ENCODE measurements at places on chromosomes 3 and 15.
A peak's percentile ranks its signal among the peaks of the same experiment; 100 is the strongest.

GRCh38 chr3:100184948-100185570, 70.8 kb upstream of the FILIP1L start:
- no peak for DNase-seq

- peak; percentile 66 for DNase-seq
These were observed 5.2 kb downstream of the HRH1 start for GRCh38 chr3:11159421-11159904.

DNA sequence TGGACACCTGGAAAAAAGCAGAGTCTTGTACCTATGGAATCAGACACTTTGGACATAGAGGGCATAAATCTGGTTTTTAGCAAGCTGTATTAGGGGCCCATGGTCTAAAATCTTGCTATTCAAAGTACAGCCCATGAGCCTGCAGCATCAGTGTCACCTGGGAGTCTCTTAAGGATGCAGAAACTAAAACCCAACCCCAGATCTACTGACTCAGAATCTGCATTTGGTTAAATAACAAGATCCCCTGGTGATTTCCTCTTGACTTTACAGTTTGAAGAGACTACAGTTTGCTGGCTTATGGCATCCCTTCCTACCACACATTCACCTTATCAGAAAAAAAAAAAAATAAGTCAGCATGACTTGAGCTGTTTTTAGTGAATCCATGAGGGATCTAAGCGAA, 74.9 kb upstream of the NR2F2 start:
- DNase-seq = no peak

DNA sequence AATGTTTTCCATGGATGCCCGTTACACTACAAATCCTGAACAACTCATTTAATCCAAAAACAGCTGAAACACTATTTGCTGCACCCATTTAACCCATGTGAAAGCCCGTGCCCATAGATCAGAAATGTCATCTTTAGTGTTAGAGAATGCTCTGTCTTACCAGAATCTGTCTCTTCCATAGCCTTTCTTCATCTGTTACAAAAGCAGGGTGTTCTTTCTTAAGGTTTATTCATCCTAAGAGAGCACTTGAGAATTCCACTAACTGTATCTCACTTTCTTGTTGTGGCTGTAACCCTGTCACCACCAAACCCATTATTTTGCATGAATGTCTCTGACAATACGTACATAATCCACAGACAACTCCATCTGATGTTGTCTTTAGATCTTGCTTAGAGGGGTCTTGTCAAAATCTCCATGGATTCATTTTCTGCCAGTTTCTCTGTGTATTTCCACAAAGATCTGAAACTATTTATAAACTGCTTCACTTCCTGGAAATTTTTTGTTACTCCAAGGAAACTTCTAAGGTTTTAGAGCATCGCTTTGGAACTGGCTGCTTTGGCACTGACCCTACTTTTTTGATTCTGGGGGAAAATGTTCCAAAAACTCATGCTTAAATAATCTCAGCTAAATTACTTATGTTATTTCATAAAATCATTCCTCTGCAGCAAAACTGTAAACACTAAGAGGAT, 167.8 kb upstream of the CCDC54 start:
- DNase-seq = no peak

- DNase-seq = no peak
These were observed 292.9 kb upstream of the ROBO1 start for GRCh38 chr3:80060664-80061063.

GRCh38 chr3:861721-862120, 231.1 kb upstream of the CNTN6 start:
- no peak for DNase-seq

- DNase-seq = peak; percentile 60
These were observed 63.2 kb downstream of the HCN4 start for GRCh38 chr15:73305331-73306211.

- DNase-seq = no peak
These were observed 27.3 kb downstream of the BCL2L10 start for GRCh38 chr15:52085299-52085698.

DNA sequence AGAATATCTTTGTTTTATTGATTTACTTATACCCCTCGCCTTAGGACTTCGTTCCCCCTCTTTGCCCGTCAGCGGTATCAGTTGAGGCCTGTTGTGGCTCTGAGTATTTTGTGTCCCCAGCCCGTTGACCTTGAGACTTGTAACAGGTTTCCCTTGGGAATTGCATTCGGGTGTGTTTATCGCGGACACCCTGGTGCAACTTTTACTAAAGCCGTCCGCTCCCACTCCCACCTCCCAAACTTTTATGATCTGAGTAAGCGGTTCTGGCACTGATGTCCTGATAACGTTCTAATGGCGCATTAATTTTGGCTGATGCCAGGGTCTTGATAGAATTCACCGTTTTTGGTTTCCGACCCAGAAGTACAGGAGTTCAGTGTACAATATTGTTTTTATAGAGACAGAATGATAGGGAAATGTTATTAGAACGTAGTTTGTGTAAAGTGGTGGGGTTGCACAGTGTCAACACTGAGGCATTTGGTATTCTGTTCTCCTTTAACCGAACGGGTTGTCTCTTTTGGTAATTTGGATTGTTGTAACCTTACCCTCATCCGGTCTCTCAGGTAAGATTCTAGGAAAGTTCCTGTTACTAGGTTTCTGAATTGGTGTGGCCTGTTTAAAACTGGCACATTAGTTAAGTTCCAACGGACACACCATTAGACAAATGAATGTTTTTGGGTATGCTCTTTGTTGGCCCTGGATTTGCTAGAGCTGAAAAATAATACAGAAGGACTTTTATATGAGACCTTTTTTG, 47.8 kb downstream of the OIP5 start:
- no peak for DNase-seq

DNA sequence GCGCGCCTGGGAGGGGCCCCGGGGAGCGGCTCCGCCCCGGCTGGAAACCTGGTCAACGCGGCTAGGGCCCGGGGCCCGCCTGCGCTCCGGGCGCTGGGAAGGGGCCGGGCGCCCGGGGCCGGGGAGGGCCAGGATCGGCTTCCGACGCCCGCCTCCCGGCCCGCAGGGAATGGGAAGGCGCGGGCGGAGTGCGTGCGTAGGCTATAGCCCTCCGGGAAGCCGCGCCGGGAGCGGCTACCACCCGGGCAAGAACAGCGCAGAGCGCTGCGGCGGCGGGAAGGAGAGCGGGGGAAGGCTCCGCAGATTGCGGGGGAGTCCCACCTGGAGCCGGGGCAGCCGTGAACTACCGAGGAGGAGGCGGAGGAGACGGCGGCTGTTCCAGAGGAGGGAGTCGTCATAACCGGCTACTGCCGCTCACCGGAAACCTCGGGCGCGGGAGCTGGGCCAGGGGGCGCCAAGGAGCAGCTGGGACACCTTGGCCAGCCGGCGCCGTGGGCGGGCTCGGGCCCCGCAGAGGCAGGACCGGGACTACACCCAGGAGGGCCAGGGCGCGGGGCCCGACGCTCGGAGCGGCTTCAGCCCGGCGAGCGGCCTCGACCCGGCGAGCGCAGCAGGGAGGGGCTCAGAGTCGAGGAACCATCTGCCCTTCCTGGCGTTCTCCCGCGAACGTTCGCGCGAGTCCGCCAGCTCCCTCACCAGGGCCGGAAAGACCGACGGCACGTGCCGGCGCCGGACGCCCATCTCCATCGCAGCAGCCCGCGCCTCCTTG, at the start of gene EOGT:
Gene EOGT (minus strand): TSS at position 432 of the 769 bp plus-strand sequence. CDS start 3,838 bp downstream, outside the sequence.
- peak; percentile 43 for DNase-seq

- no peak for DNase-seq
These were observed 149.8 kb downstream of the MECOM start for GRCh38 chr3:169513672-169514071.

DNA sequence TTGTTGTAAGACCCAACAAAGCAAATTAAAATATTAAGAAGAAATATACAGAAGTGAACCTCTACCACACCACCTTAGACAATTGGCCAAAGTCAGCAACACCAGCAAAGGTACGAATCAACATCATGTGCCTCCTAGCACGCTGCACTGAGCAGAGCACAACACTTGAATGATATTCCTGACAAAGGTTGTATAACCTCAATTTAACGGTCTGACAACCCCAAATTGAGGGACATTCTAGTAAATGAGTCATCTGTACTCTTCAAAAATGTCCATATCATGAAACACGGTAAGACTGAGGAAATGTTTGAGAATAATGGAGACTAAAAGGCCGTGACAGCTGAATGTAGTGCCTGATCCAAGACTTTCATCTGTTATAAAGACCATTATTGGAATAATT, 41.3 kb upstream of the TNFSF10 start:
- DNase-seq = no peak

DNA sequence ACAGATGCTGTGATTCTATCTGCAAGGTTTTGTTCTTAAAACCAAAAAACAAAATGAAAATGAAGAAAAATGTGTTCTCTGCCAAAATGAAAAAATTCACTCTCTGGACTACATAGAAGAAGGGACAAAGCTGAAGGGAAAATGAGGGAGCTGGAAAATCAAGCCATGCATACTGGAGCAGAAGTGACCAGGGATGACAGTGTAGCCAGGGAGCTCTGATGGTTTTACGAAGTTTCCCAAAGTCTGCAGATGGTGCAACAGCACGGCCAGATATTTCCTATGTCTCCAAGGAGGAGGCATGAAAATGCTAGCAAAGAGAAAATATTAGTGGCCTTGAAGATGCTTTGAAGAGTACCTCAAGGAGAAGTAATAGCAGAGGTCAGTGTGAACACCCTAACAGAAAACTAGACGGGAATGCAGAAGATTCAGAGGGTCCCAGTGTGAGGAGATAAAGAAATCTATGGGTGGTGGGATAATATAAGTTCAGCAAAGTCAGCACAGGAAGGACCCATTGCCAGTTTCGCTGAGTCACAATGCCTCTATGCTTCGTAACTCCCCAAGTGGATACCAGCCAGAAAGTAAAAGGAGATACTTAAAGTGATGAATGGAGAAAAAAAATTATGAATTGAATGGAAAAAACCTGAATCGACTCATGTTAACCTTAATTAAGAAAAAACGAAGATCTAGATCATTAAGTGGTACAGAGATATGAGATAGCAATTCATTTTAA, 39.0 kb upstream of the POMGNT2 start:
- no peak for DNase-seq

- DNase-seq = no peak
These were observed 19.6 kb upstream of the SEC13 start for GRCh38 chr3:10340476-10340875.

- DNase-seq = no peak
These were observed 38.8 kb downstream of the LRRFIP2 start for GRCh38 chr3:37135561-37135960.

DNA sequence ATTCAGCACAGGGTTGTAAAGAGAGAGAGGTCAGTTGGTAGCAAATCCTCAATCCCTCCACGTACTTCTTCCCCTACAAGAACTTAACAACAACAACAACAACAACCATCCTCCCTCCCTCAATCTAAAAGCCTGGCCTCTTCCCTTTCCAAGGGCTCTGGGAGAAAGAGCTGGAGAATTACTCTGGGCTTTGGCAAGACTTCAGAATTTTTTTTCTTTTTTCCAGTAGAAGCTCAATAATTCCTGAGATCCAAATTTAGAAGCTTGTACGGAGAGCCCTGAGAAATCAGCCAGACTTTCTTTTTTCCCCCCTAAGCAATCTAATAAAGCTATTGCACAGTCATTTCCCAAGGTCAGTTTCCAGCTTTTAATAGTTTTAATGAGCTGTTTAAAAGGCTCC, 95.8 kb upstream of the CACNA2D3 start:
- DNase-seq = no peak

- DNase-seq = no peak
These were observed 35.2 kb downstream of the USP13 start for GRCh38 chr3:179687967-179688535.

GRCh38 chr15:95041297-95041696, 809.9 kb downstream of the MCTP2 start:
- DNase-seq = no peak

GRCh38 chr3:54366839-54367238, 244.5 kb downstream of the CACNA2D3 start:
- no peak for DNase-seq

DNA sequence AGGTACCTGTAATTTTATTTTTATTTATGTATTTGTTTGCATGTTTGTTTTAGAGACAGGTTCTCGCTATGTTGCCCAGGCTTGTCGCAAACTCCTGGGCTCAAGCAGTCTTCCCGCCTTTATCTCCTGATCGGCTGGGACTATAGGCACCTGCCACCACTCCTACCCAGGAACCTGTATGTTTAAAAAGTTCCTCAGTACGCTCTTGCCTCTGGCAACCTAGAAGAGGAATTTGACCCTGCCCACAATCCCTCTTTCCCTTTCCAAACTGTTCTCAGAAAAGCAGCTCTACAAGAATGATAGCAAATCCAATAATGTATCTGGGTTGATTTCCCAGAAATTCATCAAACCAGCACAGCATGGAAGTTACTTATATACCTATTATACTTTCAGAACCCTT, 20.9 kb upstream of the PHLDB2 start:
- no peak for DNase-seq

GRCh38 chr3:20658491-20658890, 472.5 kb upstream of the SGO1 start:
- DNase-seq = peak; percentile 50

- DNase-seq = no peak
These were observed 337.1 kb upstream of the LRRFIP2 start for GRCh38 chr3:37511463-37511920.

DNA sequence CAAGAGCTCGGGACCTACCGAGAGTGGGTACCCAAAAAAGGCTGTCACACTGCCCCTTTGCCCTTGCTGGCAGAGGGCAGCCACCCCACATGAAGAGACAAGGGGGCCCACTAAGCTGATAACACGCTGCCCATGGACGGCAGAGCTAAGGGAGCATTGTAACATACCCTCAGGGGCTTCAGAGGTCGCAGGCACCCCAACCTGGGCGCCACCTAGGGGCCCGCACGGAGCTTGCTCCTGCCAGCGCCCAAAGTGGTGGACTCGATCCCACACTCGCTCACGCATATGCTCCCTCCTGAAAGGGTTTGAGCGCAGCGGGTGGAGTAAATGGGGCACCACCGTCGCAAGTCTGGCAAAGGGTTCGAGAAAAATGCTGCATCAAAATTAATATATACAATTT, 975.4 kb downstream of the ZPLD1 start:
- DNase-seq = no peak

GRCh38 chr3:142725357-142725739, 1.5 kb downstream of the TRPC1 start:
- no peak for DNase-seq

DNA sequence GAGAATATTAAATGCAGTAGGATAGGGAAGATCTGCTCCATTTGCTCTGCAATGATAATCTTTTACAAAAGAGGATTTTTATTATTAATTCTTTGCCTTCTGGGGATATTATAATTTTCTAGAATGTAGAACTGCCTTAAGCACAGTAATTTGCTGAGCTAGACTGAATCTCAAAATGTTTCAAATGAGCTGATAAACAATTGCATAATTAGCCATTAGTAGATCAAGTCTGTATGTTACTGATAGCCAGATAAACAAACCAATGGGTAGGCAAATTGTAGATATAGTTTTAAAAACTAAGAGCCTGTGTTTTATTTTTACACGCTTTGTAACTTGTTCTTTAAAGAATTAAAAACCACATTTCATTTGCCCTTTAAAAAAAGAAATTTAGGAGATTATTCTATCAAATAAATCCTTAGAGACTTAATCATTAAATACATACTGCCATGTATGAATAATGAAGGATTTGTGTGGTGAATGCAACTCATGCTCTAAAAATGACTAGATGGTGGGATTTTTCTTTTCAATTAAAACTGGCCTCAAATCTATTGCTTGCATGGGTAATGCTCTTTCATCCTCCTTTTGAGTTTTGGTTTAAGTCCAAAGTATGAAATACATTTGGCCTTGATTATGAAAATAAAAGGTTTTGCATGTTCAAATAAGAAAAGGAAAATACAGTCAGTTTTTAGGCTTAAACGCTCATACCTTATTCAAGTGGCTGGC, 32.6 kb upstream of the NANOGP8 start:
- no peak for DNase-seq

- DNase-seq = no peak
These were observed 58.9 kb downstream of the CD47 start for GRCh38 chr3:108031895-108032294.

- peak; percentile 72 for DNase-seq
These were observed 10.0 kb downstream of the LRTM1 start for GRCh38 chr3:54917862-54918261.
